Activated naive CD8-positive, alpha-beta T cell treated with anti-CD3 and anti-CD28 coated beads for 36 hours (primary cell): ENCODE measurements at places on chromosomes 11 and 22.

DNA sequence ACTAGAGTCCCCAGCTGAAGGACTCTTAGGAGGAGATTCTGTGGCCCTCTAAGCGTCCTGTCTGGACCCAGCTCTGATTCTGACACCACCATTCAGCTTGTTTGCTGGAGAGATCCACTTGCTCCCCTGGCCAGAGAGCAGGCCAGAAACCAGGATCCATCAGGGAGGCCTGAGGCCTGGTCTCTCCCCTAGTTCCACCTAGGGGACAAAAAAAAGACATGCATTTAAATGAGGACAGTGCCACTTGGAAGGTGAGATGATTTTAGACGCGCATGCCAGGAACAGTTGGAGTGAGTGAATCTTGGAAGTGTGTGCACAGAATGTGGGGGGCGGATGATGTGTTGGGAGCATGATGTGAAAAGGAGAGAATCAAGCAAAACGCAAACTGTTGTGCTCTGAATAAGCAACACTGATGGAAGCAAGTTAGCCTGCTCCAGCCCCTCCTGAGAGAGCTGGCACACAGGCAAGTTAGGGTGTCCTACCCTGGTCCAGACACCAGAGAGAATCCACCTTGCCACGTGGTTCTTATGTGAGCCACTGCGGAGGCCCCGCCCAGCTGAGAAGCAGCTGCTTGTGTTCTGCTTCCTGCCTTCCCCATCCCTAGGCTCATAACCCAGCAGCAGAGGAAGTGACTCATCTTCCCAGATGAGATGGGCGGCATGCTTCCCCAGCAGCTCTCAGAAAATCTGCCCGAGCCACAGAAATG is 8.0 kb upstream of the SLCO2B1 start:
- DNase-seq, result peak; percentile 79

DNA sequence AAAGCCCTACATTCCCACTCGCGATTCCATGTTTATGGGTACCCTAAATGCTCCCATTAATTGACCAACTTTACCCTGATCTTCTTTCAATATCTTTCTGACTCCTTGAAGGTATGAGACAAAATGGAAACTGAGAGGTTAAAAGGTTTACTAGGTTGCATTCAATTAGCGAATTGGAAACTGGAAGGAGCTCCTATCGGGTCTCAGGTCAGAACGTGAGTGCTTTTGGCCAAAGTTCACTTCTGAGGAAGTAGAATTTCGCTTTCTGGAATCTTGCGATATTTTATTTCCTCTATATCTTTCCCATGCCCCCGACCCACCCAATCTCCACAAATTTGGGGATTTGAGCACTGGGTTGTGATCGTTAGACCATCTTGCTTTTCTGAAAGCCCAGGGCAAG is 2.6 kb downstream of the EHF start:
- DNase-seq, result no peak

- DNase-seq, result no peak
These were observed 12.5 kb downstream of the THY1 start for GRCh38 chr11:119410501-119410900.

DNA sequence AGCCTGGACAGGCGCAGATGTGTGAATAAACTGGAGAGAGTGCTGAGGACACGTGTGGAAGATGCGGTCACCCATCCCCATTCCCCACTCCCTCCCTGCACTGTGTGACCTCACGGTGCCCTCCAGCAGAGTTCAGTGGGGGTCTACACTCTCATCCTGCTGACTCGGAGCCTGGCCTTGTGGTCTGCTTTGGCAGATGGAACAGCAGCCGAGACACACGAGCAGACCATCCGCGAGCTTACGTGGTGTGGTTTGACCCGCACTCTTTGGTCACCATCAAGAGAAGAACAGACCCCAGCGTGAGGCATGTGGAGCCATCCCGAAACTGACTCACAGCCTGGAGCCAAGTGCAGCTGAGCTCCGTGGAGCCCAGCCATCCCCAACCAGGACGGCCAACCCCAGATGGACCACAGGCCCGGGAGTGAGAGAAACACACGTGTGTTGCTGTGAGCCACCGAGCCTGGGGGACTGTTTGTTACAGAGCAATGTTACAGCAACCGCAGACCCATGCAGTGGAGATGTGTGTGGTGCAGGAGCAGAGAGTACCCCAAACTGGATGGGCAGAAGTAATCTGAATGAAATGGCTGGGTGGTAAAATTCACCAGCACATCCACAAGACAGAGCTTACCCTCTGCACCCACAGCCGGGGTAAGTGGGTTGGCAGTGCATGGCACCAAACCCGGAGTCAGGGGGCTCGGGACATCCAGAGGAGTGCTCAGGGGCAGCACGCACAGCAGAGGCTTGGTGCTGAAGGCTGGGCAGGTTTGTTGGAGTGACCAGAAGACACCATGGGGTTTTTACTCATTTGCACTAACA is 90.7 kb downstream of the RTL6 start:
- DNase-seq, result no peak

GRCh38 chr11:32255841-32256240 is 165.0 kb downstream of the RCN1 start:
- DNase-seq, result no peak

DNA sequence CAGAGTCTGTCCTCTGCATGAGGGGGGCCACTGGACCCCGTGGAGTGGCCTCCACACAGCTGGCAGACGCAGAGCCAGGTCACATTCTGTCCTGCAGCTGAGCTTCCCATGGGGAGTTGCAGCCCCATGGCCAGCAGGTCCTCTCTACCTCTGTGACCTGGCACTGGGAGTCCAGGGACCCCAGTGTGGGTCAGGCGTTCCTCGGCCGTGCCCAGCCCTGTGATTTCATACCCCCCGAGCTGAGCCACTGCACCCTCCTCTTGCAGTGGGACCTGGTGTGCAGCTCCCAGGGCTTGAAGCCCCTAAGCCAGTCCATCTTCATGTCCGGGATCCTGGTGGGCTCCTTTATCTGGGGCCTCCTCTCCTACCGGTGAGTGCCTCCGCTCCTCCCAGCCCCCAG is 32.2 kb upstream of the SLC22A12 start:
- DNase-seq, result no peak

GRCh38 chr11:134474942-134475341 is 62.9 kb upstream of the B3GAT1 start:
- DNase-seq, result no peak

GRCh38 chr11:102760344-102761035 is 19.9 kb downstream of the MMP10 start:
- no peak for DNase-seq

- no peak for DNase-seq
These were observed 4.2 kb downstream of the OR56B4 start for GRCh38 chr11:6111673-6112072.

DNA sequence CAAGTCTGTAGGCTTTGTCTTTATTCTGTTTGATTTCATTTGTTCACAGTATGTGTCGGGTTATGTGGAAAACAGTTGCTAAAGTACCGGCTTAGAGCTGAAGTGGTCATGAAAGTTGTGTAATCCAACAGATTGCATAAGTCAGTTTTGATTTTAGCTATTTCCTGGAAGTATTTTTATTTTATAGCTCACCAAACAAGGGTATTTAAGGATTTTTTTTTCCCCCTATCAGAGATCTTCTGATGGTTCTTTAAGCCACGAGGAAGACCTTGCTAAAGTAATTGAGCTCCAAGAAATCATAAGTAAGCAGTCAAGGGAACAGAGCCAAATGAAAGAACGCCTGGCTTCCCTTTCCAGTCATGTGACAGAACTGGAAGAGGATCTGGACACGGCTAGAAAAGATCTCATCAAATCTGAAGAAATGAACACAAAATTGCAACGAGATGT is 55.9 kb downstream of the PPFIA1 start:
- DNase-seq, result no peak

DNA sequence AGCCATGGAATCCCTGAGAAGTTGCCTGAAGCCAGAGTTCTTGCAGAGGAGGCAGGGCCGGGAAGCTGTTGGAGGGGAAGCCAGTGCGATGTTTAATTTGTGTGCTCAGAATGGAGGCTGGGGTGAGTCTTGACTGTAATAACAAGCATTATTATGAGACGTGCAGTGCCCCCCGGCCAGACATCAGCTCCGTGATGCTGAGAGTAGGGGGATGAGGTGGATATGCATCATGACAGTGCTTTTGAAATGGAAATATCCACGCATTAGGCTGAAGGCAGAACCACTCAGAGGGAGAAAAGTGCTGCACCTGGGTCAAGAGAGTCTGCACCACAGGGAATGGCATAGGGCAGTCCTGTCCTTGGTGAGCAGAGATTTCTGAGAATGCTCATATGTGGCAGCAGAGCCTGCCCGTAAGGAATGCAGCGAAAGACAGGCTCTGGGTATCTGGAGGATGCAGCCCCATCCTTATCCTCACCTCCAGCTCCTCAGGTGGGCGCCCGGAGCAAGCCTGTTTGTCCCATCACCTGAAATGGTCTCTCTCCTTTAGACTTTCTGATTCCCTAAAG is 37.6 kb upstream of the SEZ6L start:
- DNase-seq, result no peak

DNA sequence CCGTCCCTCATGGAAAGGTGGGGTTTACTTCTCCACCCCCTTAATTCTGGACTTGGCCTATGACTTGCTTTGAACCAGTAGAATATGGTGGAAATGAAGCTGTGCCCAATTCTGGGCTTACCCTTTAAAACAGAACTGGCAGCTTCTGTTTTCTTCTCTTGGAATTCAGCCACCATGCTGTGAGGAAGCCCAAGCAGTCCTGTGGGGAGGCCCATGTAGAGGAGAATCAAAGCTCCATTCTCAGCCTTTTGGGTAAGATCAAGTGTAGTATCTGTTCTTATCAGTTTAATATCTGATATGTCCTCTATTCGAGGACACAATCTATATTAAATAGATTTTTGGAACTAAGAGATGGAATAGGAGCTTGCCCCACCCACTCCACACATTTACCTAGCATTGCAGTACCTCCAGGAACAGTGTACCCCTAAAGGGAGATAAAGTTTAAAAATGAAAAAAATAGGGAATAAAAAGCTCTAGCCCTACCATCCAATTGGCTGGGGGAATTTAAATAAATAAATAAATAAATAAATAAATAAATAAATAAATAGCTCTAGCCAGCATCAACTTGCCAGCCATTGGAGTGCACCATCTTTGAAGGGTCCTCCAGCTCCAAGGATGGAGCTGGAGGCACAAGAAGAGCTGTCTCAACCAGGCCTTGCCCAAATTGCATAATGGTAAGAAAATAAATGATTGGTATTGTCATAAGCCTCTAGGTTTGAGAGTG is 13.2 kb upstream of the SYVN1 start:
- DNase-seq, result no peak

DNA sequence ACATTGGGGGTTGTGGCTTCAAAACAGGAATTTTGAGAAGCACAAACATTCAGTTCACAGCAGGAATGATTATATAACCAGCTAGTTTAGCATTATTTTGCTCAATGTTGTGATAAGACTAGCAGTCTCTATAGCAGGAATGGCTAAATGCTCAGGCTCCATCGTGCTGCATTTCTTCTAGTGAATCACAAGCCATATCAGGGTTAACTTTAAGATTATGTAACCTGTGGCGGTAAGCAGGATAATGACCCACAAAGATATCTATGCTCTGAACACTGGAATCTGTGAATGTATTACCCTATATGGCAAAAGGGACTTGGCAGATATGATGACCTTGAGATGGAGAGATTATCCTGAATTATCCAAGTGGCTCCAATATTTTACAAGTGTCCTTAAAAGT is 14.8 kb downstream of the FSHB start:
- no peak for DNase-seq

DNA sequence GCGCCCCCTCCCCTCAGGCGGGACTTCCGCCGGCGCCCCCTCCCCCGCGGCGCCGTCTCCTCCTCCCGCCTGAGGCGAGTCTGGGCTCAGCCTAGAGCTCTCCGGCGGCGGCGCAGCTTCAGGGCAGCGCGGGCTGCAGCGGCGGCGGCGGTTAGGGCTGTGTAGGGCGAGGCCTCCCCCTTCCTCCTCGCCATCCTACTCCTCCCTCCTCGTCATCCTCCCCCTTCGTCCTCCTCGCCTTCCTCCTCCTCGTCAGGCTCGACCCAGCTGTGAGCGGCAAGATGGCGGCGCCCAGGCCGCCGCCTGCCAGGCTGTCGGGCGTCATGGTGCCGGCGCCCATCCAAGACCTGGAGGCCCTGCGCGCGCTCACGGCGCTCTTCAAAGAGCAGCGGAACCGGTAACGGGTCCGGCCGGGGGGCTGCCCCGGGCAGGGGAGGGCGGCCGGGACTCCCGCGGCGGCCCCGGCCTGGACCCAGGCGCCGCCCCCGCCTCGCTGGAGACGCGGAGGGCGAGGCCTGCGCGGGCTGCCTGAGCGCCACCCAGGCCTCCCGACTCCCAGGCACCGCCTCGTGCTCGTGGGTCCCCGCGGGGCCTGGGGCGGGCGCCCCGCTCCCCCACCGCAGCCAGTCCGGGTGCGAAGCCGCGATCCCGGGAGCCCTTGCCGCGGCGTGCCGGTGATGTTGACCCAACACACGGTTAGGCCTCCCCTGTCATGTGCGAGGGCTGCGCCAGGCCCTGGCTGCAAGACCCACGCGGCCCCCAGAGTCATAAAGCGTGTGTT is at the start of gene ATXN10:
Gene ATXN10, plus strand, starts transcription at position 52 of the 781 bp plus-strand sequence. Its CDS starts 230 bp downstream, at position 282.
- DNase-seq, result peak; percentile 76

DNA sequence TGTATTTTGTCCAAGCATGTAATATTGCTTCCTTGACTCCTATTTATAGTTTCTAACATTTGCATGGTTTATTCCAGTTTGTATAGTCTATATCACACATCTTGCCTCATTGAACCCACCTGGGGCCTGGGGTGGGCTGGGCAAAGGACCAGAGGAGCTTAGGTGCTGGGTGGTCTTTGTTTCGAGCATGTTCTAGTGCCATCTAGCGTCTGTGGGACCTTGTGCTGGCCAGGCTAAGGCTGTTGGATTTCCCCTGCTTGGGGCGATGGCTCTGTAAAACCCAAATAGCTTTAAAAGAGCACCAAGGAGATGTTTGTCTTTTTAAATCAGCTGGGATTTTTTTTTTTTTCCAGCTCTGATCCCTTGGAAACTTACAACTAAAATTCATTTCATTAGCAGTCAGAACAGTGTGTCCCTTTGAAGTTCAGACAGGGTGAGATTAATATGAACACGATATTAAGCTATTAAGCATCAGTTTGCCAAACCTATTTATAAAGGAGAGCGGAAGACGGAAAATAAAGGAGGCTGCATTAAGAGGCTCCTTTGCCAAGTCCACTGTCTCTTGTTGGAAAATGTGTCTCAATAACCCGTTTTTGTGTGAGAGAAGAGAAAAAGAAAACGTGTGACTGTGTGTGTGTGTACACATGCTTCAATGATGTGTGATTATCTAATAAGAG is 157.4 kb downstream of the COMMD9 start:
- DNase-seq, result peak; percentile 3

- DNase-seq, result no peak
These were observed 11.2 kb upstream of the PPP2R1B start for GRCh38 chr11:111777094-111778046.

- no peak for DNase-seq
These were observed 7.6 kb upstream of the VPS37C start for GRCh38 chr11:61168800-61169199.

- no peak for DNase-seq
These were observed 13.7 kb downstream of the PDHX start for GRCh38 chr11:34929794-34930763.

GRCh38 chr11:114368918-114369680 is 31.2 kb downstream of the C11orf71 start:
- DNase-seq, result no peak

DNA sequence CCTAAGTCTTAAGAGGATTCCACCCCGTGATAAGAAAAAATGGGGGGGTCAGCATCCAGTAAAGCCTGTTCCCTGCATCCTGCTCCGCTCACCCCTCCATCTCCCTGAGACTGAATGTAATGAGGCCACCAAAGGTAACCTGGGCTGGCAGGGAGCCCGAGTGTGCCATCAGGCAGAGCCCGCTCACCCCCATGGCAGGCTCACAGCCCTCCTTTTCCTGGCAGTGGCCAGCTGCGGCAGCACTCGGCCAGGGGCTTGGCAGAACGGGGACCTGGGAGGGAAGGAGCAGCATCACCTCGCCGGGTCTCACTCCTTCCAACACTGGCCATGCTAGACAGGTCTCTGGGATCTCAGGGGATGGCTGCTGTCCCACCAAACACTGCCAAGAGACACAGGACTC is 64.4 kb downstream of the PRDM11 start:
- no peak for DNase-seq
